ENCODE measurements at places on chromosomes 12 and 14.

GRCh38 chr14:91780452-91780851 lies 48.6 kb upstream of the CATSPERB start:
- DNase-seq, result no peak

DNA sequence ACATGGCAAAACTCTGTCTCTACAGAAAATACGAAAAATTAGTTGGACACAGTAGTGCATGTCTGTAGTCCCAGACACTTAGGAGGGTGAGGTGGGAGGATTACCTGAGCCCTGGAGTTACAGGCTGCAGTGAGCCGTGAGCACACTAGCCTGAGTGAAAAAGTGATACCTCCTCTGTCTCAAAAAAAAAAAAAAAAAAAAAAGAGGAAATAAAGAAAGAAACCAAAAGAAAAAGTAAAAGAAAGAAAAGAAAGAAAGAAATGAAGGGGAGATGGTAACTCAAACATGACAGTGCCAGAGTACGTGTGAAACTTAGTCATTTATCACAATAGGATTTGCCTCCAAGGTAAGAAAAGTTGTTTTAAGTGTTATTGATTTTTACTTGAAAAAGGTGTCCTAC lies 407.0 kb upstream of the MGAT4C start:
- DNase-seq, result no peak

DNA sequence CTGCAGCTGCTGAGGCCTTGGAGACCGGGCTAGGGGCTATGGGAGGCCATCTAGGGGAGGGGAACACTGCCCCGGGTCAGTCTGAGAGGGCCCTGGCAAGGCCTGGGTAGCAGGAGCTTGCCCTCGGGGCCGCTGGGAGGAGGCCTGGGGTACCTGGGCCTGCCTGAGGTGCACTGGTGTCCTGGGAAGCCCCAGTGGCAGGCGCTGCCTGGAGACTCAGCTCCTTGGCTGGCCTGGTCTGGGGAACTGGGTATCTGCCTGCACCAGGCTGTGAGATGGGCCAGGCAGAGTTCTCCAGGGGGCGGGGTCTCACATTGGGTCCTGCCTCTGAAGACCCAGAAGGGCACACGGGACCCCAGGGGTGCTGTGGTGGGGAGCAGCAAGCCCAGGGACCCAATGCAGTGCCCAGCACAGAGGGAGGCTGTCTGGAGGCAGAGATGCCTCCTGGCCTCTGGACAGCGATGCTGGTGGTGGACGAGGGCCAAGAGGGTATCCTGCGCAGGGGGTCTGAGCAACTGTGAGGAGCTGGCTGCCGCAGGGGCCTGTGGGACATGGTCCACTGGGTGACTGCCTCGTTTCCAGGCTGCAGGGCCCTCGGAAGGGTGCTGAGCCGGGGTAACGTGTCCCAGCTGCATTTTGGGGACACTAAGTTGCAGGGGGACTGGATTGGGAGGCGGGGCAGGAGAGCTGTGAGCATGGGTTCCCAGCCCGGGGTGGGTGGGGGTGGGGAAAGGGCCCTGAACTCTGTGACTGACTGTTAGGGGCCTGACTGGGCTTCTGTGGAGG lies 7.4 kb upstream of the MTA1 start:
- DNase-seq, result no peak

GRCh38 chr12:13147688-13148484 lies 44.4 kb upstream of the GSG1 start:
- no peak for DNase-seq

GRCh38 chr12:109910969-109911348 lies 10.9 kb downstream of the TCHP start:
- DNase-seq, result no peak

- DNase-seq, result no peak
Observed at GRCh38 chr14:76612654-76613053, 148.6 kb upstream of the VASH1 start.

- DNase-seq, result no peak
Observed at GRCh38 chr12:27425306-27425705, 21.2 kb upstream of the SMCO2 start.

- no peak for DNase-seq
Observed at GRCh38 chr14:105891631-105892452, 365.5 kb downstream of the TMEM121 start.

GRCh38 chr12:58489394-58489793 lies 430.9 kb downstream of the LRIG3 start:
- no peak for DNase-seq

DNA sequence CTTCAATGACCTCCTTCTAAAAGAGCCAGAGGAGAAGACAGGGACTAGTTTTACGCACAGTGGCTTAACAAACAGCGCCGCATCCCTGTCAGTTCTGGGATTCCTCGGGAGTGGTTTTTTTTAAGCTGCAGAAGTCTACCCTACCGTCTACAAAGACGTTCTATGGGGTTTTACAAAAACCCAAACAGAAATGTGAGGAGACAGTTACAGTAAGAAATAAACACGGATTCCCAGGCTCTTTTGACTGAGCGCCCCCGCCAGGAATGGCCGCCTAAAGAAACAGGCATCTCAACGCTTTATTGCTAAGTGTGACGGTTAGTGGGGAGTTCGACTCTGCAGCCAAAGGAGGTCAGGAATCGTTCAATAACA lies 484 bp downstream of the ALKBH1 start:
- DNase-seq, result peak; percentile 8

- DNase-seq, result no peak
Observed at GRCh38 chr12:92340003-92340402, 194.4 kb upstream of the BTG1 start.

- no peak for DNase-seq
Observed at GRCh38 chr14:50946234-50946935, 2.1 kb upstream of the PYGL start.

GRCh38 chr14:73459959-73460358 lies 1.6 kb upstream of the NUMB start:
- DNase-seq, result no peak

DNA sequence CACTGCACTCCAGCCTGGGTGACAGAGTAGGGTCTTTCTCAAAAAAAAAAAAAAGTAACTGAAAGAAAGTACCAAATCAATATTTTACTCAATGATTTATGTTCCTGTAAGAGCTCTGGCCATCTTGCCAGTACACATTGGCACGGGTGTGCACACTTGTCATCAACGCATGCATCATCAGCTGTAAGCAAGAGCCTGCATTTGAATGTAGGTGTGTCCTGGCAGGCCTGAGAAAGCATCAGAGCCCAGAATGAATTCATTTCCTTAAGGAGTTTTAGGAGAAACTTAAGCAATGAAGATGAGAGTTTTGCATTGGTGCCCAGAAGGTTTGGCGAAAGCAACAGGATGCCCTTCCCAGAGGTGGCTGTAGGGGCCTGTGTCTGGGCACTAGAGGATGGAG lies 88.5 kb upstream of the FZD10 start:
- DNase-seq, result no peak

DNA sequence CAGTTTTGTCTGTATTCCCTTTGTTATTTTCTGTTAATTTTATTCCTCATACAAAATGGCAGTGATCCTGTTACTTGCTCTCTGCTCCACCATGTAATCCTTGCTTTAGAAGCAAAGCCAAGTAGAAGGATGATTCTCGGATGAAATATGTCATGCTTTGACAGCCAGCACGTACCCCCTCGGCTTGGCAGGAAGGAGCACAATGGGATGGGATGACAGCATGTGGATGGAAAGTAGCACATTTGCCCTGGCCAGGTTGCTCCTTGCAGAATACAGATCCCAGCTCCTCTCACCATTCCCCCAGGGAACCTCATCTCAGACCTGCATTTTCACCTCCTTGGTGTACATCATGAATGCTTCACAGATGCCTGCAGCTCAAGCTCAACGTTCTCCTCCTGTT lies 35.1 kb upstream of the ATF1 start:
- DNase-seq, result peak; percentile 54

DNA sequence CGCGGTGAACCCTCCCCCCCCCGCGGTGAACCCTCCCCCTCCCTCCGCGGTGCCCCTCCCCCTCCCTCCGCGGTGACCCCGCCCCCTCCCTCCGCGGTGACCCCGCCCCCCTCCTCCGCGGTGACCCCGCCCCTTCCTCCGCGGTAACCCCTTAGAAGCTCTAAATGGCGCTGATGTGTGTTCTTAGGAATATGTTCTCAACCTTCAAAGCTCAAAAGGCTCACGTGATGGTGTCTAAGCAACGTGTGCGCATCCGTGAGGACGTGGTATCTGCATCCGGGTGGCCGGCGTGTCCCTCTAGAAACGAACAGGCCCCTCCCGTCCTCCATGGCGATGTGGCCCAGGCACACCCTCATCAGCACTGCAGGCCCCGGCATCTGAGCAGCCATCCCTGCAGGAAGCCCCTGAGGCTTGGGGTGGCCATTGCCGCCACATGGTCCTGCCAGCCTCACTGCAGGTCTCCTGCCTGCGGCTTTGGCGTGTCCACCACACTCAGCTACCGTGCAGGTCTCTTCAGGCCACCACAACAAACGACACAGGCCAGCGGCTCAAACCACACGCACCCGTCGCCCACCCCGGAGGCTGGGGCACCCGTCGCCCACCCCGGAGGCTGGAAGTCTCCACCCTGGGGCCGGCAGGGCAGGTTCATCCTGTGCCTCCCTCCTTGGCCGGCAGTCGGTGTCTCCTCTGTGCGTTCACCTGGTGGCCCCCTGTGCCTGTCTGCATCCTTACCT lies 14.5 kb upstream of the FBRSL1 start:
- no peak for DNase-seq

DNA sequence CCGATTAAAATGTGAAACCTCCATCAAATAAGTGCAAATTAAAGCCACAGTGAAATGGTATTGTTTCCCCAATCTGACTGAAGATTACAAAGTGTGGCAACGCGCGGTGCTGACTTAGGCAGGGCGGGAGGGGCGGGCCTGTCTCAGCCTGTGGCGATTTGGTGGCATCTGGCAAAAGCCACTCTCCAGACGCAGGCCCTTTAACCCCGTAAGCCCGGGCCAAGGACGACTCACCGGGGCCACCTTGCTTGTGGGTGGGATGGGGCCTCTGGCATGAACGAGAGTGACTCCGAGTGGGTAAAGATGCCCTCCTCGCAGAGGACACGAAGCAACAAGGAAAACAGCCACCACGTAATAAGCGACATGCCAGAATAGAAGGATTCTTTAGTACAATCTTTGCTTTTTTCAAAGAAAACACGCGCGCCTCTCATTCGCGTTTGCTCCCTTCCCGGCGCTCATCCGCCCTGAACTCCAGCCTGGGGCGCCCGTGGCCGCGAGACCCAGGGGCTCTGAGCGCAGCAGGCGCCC lies 815 bp downstream of the DEGS2 start:
- DNase-seq, result no peak

DNA sequence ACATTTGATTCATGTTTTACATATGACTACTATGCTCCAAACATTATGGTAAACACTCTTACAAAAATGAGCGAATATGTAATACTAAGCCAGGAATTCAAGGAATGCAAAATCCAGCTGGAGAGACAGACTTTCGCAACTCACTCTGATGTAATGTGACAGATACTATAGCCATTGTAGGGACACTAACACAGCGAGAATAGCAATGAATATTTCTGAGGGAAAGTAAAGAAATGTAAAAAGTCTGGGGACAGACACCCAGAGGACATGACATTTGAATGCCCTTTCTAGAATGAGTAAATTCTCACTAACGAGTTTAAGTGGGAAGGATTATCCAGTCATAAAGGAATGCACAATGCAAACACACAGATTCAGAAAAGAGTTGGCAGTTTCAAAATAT lies 121.9 kb downstream of the PIK3C2G start:
- no peak for DNase-seq

DNA sequence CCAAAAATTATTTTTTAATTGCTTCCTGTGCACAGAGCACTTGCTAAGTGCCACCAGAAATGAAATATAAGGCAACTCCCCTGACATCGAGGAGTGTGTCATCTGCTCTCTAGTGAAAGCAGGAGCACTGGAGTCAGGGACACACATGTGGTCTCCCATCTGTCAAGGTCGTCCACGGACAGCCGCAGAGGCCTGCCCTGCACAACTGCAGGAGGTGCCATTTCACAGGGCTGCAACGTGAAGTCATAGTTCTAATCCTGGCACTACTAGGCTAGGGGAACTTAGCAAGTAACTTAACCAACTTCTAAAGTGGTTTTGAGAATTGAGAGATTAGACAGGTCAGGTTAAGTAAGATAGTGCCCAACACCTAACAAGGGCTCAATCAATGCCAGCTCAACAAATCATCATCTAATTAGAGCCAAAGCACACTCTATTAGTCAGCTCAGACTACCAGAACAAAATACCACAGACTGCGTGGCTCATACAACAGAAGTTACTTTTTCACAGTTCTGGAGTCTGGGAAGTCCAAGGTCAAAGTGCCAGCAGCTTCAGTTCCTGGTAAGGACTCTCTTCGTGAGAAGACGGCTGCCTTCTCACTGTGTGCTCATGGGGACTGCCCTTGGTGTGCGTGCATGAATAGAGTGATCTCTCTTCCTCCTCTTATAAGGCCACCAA lies 30.7 kb downstream of the FOXN3 start:
- DNase-seq, result peak; percentile 59

GRCh38 chr12:12428047-12428446 lies 71.2 kb downstream of the BORCS5 start:
- no peak for DNase-seq

GRCh38 chr12:7304456-7304855 lies 584 bp downstream of the ACSM4 start:
- DNase-seq, result no peak

DNA sequence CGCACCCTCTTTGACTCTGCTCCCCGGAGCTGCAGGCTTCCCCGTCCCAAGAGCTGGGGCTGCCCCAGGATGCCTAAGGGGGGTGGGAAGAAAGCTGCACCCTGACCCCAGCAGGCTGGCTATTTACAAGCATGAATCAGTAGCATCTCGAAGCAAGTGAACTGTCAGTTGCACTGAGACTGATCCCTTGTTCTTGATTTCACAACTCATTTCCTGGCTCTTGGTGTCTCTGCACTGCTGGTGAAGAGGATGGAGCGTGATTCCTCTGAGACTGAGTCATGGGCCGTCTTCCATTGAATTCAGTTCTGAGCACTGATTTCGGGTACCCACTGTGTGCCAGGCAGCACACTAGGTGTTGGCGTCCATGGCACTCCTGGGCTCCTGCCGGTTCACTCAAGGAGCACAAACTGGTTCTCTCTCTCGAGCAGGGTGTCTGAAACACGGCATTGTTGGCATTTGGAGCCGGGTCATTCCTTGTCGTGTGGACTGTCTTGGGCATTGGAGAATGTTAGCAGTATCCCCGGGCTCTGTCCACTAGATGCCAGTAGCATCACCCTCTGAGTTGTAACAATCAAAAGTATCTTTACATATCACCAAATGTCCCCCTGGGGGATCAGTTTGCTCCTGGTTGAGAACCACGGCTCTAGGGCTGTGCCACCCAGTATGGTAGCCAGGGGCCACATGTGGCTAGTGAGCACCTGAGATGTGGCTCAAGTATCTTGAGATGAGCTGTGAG lies 86.9 kb downstream of the RIN3 start:
- DNase-seq, result no peak

- no peak for DNase-seq
Observed at GRCh38 chr14:22691171-22691570, 47.0 kb upstream of the OR6J1 start.

- no peak for DNase-seq
Observed at GRCh38 chr14:76773188-76773885, 12.1 kb downstream of the VASH1 start.

GRCh38 chr14:69363055-69363454 lies 35.0 kb downstream of the ERH start:
- no peak for DNase-seq

All from NCI-H446 (cell line).